ENCODE measurements at places on chromosomes 5 and 9.

GRCh38 chr5:4019009-4019769, 423.6 kb downstream of the IRX1 start:
- DNase-seq, result no peak

DNA sequence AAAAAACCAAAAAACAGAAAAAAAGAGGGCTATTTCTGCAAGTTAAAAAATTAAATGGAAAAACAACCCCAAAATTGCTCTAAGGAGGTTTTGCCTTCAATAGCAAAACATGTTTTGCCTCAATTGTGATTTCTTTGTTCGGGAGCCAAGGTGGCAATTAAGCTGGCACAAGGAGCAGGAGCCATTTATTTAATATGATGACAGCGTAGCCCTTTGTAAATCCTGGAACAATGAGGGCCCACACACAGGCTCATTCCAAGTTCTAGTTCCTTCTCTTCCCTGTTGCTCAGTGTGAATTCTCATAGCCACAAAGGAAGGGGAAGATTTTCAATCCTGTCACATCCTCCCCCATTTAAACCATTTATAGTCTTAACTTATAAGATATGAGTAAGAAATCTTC, 353.2 kb downstream of the PDE4D start:
- no peak for DNase-seq

GRCh38 chr5:2387634-2388325, 363.7 kb downstream of the IRX2 start:
- DNase-seq, result no peak

GRCh38 chr9:14349146-14349446, 35.2 kb upstream of the NFIB start:
- DNase-seq, result no peak

- DNase-seq, result no peak
Measured at GRCh38 chr9:101307051-101307450, 77.8 kb downstream of the BAAT start.

GRCh38 chr9:137055385-137056364, 1.8 kb upstream of the ENTPD2 start:
- DNase-seq, result no peak

DNA sequence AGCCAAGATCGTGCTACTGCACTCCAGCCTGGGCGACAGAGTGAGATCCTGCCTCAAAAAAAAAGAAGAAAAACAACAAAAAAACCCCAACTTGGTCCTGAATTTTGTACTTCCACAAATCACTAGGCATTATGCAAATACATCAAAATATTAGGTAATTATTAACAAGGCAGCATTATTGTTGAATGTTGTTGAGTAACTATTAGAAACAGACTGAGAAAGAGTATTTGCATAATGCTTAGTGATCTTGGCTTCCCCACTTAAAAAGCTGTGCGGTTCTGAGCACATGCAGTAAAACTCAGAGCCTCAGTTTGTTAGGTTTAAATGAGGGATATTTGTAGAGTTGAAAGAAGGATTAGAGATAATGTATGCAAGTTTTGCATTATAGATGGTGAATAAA, 64.2 kb downstream of the SCAMP1 start:
- no peak for DNase-seq

Measured in activated CD4-positive, alpha-beta T cell treated with anti-CD3 and anti-CD28 coated beads for 4 hours (primary cell).